ENCODE measurements at places on chromosomes 2 and 18.

- DNase-seq, result no peak
Observed at GRCh38 chr2:203820969-203821368, 46.6 kb upstream of the CTLA4 start.

- DNase-seq, result no peak
Observed at GRCh38 chr2:204664708-204665121, 119.4 kb downstream of the PARD3B start.

- DNase-seq, result no peak
Observed at GRCh38 chr2:8571301-8571791, 110.5 kb upstream of the ID2 start.

DNA sequence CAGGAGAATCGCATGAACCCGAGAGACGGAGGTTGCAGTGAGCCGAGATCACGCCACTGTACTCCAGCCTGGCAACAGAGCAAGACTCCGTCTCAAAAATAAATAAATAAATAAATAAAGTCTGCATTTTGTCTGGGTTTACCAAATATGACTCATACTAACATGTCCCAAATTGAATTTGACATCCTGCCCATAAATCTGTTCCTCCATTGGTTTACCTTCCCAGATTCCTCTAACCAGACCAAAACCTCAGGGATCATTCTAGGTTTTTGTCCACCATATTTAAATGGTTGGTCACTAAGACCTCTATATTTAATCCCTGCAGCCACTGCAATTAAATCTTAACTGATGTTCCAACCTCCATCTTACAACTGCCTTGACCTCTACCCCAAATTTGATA is 150.9 kb downstream of the ATAD2B start:
- DNase-seq, result no peak

GRCh38 chr2:218357236-218358177 is 850 bp downstream of the CATIP start:
- peak; percentile 14 for DNase-seq

GRCh38 chr2:58762176-58762781 is 521.2 kb upstream of the FANCL start:
- DNase-seq, result peak; percentile 71

DNA sequence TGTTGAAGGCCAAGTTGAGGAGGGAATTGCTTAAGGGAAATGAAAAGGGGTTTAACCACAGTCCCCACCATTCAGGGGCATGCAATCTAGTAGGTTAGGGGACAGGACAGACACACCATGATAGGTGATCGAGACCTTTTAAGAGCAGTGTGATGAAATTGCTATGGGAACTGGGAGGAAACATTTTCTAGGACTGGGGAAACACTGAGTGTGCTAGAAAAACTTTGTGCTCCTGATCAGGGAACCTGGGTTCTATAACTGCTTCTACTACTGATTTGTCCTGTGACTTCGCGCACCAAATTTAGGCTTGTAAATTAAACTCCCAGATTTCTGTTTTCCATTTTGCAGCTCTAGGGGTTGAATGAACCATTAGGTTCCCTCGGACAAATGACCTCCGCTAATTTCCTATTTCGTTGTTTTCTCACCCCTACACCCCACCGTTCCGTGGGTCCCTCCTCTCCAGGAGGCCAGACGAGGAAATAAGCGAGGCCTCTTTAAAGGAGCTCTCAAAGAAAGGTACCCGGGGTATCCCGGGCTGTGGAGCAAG is 371 bp upstream of the LCLAT1 start:
- DNase-seq, result no peak

- DNase-seq, result no peak
Observed at GRCh38 chr2:200665626-200666453, 80.0 kb downstream of the AOX1 start.

DNA sequence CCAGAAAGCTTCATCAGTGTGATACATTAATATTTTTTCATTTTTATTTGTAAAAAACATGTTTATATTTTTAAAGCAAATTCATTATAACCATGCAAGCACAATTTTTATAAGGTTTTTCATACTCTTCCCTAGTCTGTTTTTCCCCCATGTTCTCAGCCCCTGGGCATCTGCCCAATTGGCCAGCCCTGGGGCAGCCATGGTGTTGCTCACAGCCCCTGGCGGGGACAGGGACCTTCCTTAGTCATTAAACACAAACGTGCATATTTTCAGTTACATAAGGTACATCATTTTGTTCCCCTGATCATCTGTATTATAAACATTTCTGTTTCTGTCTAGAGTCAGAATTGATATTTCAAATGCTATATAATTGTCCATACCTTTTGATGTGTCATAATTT is 150.0 kb downstream of the ESCO1 start:
- no peak for DNase-seq

DNA sequence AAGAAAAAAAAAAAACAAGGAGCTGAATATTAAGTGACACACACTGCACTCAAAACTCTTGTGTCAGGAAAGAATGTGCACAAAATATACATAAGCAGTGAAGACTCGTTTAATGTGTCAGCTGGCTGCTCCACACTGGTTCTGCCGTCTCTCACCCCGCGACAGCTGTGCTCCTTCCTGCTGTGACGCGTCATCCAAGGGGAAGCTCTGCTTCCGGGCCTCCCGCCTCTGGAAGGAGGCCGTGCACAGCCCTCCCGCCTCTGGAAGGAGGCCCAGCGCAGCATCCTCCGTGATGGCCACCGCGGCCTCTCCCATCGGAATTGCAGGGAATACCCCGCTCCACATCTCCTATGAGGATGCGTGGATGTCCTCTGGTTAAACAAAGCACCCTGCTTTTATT is 151.0 kb downstream of the HDAC4 start:
- no peak for DNase-seq

DNA sequence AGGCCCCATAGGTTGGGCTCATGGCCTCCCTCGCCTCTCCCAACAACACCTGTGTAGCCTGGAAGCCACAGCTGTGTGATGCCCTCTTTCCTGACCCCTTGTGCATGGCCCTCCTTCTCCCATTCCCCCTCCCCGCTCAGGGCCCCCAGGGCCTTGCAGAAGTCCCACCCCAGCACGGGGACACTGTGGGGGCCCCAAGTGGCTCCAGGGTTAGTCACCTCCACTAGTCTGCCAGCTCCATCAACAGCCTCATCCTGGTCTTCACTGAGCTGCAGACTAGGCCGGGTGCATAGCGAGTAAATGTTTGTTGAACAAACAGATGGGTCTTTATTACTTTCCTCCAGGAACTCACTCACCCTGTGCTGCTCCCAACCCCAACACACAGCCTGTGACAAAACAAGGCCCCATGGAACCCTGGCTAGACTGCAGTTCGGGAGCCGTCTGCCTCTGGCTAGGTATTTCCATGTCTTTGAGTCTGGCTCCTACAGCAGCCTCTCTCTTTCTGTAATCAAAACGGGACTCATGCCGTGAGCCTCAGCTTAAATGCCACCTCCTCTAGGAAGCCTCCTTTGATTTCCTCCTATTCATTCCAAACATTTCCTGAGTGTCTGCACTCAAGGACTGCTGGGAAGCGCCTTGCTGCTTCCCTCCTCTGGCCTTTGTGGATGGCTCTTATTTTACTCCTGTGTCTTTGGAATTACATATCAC is 109.9 kb upstream of the ID2 start:
- DNase-seq, result no peak

GRCh38 chr2:75553935-75554531 is 6.7 kb downstream of the EVA1A start:
- DNase-seq, result peak; percentile 35

GRCh38 chr2:37689751-37690150 is 18.3 kb upstream of the CDC42EP3 start:
- no peak for DNase-seq

GRCh38 chr2:63737081-63737751 is 104.5 kb upstream of the UGP2 start:
- DNase-seq, result no peak

DNA sequence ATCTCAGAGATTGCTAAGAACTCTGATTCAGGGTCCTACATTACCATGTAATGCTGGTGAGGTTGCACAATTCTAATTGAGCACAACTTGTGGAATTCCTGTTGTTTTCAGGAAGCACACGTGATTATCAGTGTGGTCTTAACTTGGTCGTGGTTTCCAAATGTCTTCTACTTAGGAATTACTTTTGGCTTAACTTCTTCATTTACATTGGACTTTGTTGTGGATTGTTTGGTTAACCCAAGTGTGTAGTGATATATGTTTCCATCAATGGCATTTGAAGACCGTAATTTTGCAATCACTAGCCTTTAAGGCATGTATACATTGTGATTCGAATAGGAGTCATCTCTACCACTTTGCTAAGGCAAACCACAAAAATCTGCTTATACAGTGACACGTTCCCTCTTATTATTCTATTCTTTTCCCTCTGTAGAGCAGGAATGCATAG is 373.3 kb downstream of the IRS1 start:
- DNase-seq, result no peak

- peak; percentile 75 for DNase-seq
Observed at GRCh38 chr18:35949903-35950627, 22.4 kb upstream of the RMP24 start.

Data from iPS-NIHi11 (cell line).